Suppressor macrophage treated with lipopolysaccharide for 4 hours (primary cell): ENCODE measurements at places on chromosomes 1 and 21.

GRCh38 chr1:7208647-7209180 lies 423.5 kb downstream of the CAMTA1 start:
- DNase-seq, result no peak

- DNase-seq, result no peak
Measured at GRCh38 chr1:223487887-223488259, 94.7 kb downstream of the CCDC185 start.

- DNase-seq, result no peak
Measured at GRCh38 chr1:162725301-162725837, 65.1 kb upstream of the HSD17B7 start.

DNA sequence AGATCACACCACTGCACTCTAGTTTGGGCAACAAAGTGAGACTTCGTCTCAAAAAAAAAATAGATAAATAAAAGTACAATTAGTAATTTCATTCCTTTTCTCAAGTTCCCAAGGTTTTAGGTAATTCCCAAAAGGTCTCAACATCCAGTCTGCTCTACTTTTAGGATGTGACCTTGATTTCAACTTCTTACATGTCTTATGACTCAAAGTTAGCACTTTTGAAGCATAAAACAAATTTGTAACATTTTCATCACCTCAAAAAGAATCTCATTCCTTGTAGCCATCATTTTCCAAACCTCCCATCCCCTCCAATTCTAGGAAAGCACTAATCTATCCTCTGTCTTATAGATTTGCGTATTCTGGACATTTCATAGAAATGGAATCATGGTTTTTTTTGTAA lies 32.2 kb downstream of the SNX27 start:
- DNase-seq, result no peak

- DNase-seq, result no peak
Measured at GRCh38 chr1:8516278-8516777, 198.4 kb downstream of the SLC45A1 start.

- DNase-seq, result peak; percentile 40
Measured at GRCh38 chr1:9990944-9991343, 6.1 kb upstream of the RBP7 start.

DNA sequence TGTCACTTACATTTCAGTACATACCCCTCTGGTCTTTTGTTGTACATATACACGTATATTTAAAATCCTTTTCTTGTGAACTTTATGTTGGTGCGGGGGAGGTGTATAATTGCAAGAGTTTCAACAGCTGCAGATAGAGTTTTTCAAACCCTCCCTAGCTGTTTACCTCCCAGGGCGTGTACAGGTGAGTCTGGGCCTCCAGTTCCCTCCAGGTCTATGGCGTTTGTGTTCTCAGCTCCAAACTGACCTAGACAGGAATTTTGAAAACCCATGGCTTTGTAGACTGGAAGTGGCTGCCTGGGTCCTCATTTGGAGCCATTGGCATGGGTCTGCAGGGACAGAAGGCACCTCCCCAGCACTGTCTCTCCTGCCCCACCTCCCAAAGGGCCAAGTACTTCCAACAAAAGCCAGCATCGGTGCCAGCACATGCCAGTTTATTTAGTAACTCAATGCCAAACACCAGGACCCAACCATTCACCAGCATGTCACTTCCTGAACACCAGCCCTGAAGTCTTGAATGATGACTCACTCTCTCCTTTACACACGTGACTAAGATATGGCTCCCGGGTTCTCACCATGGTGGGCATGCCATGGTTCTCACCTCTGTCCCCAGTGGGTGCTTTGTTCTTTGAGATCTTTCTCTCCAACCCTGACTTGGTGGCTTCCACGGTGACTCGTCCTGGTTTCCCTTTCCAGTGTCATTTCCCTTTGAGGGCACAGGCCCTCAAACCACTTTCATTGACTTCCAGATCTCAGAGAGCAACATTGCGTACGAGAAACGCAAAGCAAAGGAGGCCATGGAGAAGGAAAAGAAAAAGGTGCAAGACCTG lies 57.3 kb upstream of the EFHD2 start:
- peak; percentile 41 for DNase-seq

DNA sequence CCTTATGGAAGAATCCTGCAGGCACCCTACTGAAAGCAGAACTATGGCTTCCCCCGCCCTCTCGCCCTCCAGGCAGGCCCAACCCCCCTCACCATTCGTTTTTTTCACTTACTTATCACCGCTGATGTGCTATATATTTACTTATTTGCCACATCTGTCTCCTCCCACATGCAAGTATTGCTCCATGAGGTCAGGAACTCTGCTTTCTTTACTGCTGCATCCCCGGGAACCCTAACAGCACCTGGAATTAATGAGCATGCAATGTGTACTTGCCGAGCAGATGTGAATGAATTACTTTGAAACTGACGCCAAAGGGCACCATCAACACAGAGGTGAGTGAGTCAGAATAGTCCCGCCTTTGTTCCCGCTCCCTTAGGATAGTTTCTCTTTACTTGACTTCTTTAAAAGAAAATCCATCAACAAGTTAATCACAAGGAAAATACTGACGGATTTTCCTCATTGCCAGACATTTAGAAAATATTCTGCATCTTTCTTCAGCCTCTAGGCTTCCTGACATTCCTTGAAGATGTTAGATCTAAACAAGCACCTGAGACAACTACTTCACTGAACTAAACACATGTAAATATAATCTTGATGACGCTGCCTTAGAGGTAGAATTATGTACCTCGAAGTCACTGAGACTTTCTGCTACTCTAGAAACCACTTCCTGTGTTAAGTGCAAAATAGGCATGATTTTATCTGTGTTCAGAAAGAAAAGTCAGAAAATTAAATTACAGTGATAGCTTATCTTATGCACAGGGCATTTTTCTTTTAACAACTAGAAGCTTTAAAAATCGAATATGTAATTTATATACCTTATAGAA lies 17.5 kb upstream of the RAB4A start:
- DNase-seq, result peak; percentile 44

DNA sequence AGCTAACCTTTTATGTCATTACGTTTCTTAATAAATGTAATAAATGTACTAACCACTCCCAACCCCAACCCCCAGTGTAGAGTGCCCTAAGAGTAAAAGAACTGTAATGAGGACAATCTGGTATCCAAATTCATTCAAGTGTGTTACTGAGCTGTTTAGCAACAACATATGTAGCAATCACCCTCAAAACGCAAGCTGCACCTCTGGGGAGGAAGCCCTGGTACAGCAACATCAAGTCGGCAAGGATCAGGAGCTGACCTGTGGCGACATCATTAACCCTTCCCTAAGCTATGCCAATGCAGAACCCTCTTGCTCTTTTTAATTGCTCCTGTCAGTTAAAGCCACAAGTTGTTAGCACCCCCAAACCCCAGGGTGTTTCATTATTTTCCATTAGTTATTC lies 47.1 kb downstream of the STX6 start:
- DNase-seq, result no peak

GRCh38 chr1:15515022-15515663 lies 8.9 kb downstream of the CASP9 start:
- peak; percentile 52 for DNase-seq

DNA sequence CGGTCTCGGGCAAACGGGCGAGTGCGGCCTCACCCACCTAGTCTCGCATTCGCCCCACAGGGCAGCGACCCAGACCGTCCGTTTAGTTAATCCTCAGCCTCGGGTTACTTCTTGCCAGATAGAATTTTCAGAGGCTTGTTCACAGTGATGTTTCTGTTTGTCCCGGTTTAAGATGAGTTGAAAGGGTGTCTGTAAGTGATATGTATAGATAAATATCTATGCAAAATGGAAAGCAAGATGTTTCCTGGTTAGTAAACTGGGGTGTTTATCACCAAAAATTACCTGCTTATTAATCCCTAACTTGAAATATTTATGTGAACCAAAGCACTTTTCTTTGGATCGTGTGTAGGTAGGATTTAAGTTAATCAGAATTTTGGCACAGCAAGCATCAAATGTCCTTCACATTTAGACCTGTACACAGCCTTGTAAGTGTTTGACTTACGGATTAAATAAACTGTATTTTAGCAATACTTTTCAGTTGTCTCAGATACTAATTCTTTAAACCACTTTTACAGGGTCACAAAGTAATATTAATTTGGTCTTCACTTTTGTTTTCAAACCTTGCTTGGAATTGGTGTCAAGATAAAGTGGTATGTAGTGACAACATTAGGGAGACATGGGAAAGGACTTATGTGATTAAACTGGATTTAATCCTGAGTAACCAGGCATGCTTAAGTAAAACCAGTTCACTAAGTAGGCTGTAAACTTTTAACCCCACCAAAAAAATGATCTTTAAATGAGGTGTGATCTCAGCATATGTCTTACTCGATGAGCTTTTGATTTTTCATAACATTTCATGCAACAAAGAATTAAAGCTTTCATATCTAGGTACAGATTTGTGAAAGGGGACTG lies 914 bp downstream of the ZNF326 start:
- DNase-seq, result no peak

DNA sequence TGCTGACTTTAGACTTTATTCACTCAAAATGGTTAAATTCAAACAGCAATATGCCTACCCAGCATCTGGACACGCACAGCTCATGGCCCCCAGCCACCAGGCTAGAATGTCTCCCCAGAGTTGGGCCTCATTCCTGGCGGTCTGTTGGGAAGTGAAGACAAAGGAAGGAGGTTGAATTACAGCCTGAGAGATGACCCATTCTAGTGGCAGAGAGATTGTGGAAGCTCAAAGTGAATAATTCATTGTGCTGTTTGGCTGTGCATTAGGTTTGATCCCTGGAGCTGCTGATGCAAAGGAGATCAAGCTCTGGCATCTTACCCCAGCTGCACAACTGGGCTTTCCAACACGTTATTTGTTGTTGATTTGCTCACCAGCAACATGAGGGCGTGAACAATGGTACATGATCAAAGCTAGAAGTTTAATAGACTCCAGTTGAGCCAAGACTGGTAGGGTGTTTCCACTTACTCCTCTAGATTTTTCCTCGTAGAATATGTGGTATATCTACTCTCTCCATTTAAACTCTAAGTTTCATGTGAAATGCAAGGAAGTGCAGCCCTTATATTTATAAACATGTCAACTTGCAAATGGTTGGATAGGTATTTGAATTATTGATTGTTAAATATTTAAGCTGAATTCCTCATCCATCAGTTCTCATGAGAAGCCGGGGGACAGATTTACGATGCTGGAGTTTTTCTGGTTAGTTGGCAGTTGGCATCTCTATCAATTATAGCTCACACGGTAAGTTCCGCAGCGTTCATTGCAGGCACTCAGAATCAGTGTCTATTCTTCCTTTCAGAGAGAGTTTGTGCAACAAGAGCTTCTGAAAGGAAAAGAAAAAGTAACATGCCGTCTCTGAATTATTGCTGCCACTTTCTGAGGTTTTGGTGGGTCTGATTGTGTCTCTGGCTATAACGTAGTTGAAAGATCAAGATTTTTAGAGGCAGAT lies 222.7 kb downstream of the TM2D1 start:
- peak; percentile 37 for DNase-seq

- no peak for DNase-seq
Measured at GRCh38 chr1:77228836-77229235, 9.6 kb upstream of the PIGK start.

GRCh38 chr1:168135921-168136708 lies 615 bp downstream of the GPR161 start:
- DNase-seq, result no peak

DNA sequence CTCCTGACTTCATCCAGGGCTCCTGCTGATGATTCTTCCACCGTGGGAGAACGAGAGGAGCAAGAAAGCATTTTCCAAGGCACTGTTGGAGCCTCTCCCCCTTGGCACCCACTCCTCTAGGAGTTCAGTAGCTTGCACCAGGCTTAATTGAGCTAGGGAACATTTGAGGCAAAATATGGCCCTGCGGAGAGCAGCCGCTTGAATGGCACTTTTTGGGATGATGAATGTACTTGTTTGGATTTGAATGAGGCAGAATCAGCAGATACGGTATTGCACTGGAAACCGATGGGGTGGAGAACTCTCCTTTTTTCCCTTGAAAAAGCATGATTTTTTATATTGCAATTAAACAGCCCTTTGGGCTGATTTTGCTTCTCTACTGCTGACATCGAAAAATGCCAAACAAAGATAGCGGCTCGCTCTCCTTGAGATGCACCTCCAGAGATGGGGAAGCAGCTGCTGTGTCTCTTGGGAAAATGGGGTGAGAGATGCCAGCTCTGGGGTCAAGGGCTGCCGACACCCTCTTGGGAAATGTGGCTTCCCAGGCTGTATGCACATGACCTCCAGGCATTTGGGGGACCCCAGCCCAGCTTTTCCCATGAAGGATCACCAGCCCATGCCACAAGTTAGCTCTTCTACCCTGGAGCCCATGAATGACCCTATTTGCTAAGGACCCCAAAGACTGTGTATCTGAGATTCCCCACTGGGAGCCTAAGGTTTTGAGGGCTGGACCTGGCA lies 55.4 kb upstream of the LRP8 start:
- no peak for DNase-seq

GRCh38 chr1:243731301-243731891 lies 118.6 kb downstream of the AKT3 start:
- DNase-seq, result peak; percentile 78

DNA sequence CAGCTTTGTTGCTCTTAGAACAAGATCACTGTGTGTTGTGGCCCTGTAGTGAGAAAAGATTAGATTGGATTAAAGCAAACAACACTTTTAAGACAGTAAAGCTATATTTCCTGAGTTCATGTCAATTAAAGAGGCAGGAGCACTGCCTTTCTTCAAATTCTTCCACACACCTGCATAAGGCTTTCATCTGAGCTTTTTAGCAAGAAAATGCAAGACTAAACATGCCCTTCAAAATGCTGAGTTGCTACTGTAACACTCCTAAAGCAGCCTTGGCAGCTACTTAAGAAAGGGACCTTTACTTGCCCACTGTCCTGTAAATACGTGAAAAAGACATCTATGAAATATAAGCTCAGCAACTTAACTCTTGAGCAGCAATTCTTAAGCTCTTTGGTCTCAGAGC lies 11.8 kb downstream of the DPH5 start:
- no peak for DNase-seq

- peak; percentile 78 for DNase-seq
Measured at GRCh38 chr1:10387677-10388386, 11.0 kb upstream of the PGD start.

DNA sequence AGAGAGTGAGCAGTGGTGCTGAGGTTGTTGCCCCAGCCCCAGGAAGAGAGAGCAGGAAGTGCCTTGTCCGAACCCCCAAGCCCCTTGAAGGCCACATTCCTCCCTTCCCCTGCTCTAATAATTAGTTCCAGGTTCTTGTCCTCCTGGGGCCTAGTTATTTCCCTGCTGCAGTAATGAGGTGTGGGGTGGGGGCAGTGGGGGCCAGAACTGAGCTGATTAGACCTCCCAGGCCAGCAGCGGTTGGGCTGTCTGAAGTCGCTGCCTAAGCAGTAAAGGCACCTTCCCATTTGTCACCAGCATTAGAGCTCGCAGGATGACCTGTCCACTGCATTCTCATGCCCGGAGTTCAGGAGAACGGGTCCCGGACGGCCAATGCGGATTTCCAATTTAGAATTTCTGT lies 186.5 kb upstream of the CSF3R start:
- no peak for DNase-seq
